ENCODE measurements at places on chromosomes 7 and 10.
A peak's percentile ranks its signal among the peaks of the same experiment; 100 is the strongest.

- DNase-seq = no peak
Measured at GRCh38 chr10:90447831-90448230, 410.0 kb downstream of the HTR7 start.

- DNase-seq = no peak
Measured at GRCh38 chr7:2092279-2092678, 140.5 kb downstream of the MAD1L1 start.

- DNase-seq = no peak
Measured at GRCh38 chr10:43265799-43266721, 805 bp downstream of the RASGEF1A start.

DNA sequence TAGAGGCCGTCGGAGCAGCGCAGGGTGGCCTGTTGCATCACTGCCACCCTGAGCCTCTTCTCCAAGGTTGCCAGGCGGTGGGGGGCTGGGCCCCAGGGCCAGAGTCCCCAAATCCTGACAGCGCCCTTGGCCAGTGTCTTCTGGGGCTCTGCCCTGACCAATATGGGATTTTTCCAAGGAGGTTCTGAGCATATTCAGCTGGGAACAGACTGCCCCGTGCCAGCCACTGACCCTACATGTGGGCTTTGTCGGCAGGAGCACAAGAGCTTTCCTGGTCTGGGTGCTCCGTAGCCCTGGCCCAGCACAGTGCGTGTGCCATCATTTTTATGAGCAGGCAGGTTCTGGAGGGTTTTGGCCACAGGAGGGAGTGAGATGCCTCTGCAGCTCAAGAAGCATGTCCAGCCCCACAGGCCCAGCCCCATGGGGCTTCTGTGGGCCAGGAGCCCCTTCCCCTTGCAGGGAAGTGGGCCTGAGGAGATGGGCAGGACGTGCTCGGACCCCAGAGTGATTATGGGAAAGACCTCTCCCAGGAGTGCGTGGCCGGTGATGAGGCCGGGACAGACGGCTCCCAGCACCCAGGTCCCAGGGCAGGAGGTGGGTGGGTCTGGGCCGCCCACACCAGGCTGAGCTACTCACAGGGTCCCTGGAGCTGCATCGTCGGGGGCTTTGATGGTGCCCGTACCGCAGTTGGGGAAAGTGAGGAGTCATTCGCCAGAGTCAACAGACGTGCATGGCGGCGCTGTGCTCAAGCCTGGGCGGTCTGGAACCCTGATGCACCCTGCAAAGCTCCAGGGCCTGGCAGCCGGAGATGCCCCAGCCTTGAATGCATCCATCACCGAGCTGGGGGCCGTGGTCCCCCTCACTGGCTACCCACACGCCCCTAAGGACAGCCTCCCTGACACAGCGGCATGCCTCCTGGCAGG is 66.6 kb downstream of the PWWP2B start:
- DNase-seq = no peak

DNA sequence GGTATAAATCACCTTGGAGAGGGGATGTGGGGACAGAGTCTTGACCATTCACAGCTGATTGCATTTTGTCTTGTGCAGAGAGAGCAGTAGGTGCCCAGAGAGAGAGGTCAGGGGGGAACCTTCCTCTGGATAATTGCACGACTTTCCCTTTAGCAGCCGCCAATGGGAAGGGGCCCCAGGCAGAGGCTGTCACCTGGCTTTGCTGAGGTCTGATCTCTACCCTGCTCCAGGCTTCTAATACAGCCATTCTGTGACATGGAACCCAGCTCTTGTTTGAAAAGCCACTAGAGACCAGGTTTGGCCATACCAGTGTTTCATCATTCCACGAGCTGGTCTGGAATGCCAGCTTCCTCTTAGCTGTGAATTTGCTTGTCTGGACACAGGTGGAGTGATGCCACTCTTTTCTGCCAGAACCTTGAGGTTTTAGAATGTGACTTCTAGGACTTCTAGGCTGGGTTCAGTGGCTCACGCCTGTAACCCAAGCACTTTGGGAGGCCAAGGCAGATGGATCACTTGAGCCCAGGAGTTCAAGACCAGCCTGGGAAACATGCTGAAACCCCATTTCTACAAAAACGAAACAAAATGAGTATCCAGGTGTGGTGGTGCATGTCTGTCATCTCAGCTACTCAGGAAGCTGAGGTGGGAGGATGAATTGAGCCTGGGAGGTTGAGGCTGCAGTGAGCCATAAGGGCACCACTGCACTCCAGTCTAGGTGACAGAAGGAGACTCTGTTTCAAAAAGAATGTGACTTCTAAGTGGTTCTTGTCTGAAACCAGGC is 159.9 kb downstream of the CAMK1D start:
- no peak for DNase-seq

DNA sequence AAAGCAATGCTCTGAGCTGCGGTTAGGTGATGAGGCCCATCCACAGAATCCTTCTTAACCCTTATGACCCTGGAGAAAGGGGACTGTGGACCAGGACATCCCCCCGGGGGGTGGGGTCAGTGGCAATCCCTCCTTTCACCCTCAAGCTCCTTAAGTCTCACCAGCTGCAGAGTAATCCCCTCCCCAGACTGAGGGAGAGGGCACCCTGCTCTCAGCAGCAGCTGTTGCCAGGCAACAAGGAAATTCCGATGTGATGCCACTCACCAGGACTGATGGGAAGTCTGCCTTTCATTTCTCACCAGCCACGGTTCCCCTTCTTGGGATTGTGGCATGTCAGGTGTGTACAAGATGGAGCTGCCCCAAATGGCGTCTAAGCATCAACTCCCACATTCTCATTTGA is 129.6 kb downstream of the DOCK1 start:
- no peak for DNase-seq

DNA sequence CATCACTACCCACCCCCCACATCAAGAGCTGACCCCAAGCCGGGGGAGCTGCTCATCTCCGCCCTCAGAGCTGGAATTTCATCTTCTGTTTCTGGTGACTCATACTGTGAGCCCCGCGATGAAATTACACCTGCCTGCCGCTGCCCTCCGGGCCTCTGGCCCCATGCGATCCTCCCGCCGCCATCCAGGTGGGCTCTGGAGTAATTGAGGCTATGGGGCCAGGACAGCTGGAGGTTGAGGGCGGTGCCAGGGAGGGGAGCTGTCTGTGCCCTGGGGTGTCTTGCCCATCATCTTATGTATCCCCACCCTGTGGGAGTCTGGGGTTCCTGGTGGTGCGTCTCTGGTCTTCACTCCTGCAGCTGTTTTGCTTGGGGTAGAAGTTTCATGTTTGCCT is 9.0 kb downstream of the GTF2IRD1 start:
- DNase-seq = no peak

DNA sequence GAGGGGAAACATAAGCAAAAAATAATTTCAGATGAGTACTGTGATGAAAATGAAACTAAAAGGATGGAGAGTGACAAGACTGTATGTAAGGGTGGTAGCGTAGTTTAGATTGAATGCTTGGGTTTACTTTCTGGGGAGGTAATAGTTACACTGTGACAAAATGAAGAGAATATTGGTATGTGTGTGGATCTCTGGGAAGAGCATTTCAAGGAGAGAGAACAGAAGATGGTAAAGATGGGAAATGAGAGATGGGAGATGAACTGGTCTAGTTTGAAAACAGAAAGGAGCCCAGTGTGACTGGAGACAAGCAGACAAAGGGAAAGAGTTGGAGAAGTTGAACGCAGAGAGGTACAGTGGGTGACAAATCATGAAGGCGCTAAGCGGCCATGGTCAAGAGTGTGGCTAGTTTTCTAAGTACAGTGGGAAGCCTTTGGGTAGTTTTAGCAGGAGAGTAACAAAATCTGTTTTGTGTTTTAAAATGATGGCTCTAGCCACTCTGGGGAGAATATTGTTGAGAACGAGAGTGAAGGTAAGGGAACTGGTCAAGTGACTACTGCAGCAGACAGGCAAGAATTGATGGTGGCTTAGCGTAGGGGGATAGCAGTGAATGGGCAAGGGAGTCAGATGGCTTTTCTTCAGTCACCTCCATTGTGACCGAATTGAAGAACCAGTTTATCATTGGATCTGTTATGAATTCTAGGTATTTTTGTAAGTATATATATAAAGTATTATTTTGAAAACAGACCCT is 22.6 kb downstream of the PALS2 start:
- no peak for DNase-seq

DNA sequence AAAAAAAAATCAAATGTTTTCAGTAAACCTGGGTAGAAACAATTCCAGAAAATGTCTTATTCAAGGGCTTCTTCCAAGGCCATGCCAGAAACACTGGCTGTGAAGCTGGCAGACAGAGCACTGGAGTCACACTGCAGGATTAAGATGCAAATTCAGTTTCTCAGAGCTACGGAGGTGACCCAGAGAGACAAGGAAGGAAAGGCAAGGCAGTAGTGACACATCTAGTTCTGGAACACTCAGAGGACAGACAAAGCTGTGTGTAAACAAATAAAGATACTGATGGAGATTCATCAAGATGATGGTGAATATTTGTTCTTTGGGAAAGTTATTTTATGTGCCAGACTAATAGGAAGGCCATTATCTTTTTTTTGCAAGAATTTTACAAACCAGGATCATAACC is 608.3 kb upstream of the C7orf33 start:
- DNase-seq = no peak

DNA sequence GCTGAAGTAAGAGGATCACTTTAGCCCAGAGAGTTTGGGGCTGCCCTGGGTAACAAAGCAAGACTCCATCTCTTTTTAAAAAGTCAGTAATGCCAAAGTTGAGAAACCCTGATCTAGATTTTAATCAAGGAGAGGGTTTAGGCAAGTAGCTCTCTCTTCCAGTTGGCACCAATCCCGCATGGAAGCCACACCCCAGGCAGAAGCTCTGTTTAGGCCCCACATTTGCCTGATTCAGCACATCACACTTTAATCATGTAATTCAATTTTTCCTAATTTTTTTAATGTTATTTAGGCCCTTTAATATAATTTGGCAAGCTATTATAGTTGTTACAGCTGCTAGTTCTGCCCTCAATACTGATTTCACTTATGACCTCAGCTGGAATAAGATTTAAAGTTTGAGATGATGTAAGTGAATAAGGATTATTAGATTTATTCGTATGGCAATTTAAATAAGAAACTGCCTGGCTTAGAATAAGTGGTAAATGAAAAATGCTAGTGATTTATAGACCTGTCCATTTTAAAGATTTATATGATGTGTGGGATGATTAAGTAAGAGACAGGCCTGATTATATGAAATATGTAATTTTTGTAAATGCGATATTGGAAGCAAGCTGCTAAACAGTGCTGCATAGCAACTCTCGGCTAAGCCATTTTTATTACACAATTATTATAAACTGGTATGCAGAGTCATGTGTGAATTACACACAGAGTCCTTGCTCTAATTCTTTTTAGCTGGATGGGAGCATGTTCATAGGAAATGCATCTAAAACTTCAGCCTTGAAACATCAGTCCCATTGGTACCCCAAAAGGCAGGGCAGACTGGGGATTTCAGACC is 80.2 kb upstream of the NFE2L3 start:
- DNase-seq = no peak

DNA sequence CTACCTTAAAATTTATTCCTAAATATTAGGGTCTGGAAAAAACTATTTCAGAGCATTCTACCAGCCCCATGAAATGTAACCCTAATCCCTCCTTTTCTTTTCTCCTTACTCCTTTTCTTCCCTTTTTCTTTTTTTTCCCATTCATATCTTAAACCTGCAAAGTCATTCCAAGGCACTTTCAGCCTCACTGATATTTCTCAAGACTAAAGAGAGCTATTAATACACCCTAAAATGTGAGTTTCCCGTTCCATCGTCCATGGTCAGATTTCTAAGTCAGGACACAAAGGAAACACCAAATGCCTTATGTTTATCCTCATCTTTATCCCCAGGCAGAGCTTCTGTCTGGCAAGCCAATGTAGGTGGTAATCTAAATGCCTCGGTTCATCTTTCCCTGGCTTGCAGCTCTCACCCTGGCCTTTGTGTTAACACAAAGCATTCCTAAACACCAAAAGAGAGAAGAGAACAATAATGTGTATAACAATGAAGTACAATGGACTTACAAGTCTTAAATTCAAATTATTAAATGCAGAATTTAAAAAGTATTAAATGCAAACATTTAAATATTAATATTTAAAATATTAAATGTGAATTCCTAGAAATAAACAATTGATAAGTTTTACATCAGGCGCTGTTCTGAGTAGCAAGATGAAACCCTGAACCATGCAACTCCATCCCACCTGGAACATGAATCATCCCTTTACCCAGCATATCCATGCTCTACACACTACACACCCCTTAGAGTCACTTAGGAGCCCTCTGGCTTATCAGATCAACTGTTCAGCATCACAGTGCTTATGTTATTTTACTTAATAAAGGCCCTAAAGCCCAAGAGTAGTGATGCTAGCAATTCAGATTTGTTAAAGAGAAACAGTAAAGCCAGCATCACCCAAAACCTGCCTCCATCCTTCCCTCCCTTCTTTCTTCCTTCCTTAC is 26.8 kb downstream of the MICU1 start:
- DNase-seq = no peak

DNA sequence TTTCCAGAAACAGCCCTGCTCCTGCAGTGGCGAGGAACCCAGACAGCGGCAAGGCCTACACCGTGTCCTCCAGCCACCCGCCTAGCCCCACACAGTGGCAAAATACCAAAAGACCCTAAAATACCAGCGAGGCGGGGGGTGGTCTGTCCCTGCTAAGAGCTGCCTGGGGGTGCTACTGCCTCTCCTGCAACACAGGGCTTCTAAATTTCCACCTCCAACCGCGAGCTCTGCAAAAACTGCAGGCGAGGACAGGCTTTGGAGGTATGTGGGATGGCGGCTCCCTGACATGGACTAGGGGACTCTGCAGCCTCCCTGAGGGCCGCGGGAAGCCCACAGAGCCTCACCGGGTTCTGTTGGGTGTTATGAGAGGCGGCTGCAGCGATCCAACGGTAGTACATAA is 122.3 kb downstream of the WDR37 start:
- DNase-seq = no peak

DNA sequence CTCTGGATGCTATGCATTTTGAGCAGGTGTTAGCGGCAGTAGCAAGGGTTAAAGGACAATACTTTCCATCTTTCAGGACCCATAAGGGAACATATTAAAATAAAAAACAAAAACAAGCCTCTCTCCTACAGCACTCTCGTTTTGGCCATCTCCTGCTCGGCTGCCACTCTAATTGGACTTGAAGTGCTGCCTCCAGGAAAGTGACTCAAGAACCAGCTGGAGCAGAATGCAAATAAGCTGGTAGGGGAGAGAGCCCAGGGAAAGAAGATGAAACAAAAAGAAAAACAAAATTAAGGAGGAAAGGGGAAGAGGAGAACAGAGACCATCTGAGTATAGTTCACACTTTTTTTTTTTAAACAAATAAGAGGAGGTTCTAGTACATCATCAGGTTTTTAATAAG is 65.6 kb downstream of the HBP1 start:
- DNase-seq = no peak

GRCh38 chr7:66504131-66504530 is 124.5 kb upstream of the KCTD7 start:
- DNase-seq = peak; percentile 21

DNA sequence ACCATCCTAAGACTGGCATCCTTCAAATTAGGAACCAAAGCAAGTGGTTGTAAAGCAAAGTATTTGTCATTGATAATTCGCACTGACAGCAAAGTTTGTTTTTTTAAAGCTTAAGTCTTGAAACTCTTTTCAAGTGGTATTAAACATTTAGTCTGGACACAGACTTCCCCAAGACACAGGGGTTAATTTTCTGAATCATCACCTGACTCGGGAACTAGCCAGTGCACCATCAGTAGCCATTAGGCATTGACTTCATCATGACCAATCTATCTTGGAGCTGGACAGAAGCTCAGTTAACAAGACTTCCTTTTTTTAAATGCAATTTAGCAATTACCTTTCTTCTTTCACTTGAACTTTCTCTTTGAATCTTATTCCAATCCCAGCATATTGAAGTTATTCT is 210.6 kb downstream of the ZNF365 start:
- DNase-seq = no peak

Data from ovary (tissue), 10 donors.